ENCODE measurements at places on chromosomes 6 and 20. TPM values are rescaled to one million over a fixed set of nuclear protein-coding genes. Genes with fewer than 3 reads are reported as not detected.

- DNase-seq, result no peak
Measured at GRCh38 chr20:50089140-50089786, 23.7 kb downstream of the UBE2V1 start.

- no peak for DNase-seq
Measured at GRCh38 chr6:116136373-116136772, 10.4 kb upstream of the COL10A1 start.

GRCh38 chr6:116381000-116381399 is 10.3 kb downstream of the DSE start:
- no peak for DNase-seq

DNA sequence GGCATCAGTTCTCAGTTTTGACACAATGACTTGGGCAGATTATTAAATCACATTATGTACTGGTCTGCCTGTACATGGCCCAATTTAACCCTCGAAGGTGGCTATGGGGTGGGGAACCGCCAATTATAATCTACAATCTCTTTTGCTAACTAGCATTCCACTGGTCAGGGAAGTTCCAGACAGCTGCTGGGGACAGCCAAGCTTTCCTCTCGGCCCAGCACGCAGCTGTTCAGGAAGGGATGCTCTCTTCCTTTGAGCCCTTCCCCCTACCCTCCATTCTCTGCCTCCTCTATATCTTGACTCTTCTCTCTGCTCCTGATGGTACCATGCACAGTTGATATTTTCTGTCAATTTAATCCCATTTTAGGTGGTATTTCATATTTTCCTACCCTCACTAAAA is 233.5 kb upstream of the AGPAT4 start:
- DNase-seq, result no peak

DNA sequence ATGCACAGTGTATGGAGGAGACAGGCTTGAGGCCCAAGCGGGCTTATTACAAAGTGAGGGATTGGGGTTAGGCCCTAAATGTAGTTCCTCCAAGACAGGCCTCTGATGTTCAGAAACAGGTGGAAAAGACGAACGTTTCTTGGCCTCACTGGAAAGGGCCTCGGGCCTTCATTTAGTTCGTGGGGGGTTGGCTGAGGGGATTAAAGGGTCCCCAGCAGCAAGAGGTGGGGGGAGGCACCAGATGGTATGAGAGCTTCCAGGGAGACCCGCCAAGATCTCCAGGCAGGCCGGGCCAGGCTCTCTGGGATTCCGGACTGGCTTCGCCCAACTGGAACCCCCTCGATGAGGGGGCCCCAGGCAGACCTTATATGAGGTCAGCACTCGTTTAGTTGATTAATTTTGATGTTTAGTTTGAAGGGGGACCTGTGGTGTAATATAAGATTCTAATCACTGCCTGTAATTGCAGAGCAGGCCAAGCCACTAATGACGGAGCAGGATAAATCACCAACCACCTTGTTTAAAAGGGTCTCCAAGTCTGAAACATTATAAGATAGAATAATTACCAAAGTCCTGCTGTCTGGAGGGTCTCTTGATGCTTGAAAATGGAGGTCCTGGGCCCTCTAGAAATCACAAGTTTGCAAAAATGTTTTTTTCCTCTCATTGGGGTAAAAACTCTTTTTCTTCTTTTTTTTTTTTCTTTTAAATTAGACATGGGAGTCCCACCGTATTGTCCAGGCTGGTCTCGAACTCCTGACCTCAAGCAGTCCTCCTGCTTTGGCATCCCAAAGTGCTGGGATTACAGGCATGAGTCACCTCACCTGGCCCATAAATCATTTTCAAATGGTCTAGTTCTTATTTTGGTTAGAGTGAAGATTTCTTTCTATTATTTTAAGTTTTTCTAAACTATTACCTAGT is 2.2 kb downstream of the HMGA1 start:
- DNase-seq, result peak; percentile 60

The CALHM5 gene
- 1.3 TPM for total RNA-seq

- DNase-seq, result no peak
Measured at GRCh38 chr6:132063204-132063603, 112.0 kb upstream of the CCN2 start.

GRCh38 chr6:92538275-92538674 is 881.1 kb downstream of the EPHA7 start:
- peak; percentile 10 for DNase-seq

DNA sequence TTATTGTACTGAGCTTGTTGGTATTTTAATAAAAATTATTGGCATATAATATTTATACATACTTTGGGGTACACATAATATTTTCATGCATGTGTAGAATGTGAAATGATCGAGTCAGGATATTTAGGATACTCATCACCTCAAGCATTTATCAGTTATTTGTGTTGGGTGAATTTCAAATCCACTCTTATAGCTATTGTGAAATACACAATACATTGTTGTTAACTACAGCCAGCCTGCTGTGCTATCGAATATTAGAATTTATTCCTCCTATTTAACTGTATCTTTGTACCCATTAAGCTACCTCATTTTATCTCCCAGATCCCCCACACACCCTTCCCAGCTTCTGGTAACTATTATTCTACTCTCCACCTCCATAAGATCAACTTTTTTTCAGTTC is 14.6 kb upstream of the MICB start:
- no peak for DNase-seq

The TRIM10 gene
- 0.79 TPM for total RNA-seq

The BEND6 gene
- total RNA-seq, result 0.72 TPM

GRCh38 chr6:90039911-90040310 is 145.6 kb downstream of the GJA10 start:
- no peak for DNase-seq

The RNF182 gene
- total RNA-seq, result 3.9 TPM

DNA sequence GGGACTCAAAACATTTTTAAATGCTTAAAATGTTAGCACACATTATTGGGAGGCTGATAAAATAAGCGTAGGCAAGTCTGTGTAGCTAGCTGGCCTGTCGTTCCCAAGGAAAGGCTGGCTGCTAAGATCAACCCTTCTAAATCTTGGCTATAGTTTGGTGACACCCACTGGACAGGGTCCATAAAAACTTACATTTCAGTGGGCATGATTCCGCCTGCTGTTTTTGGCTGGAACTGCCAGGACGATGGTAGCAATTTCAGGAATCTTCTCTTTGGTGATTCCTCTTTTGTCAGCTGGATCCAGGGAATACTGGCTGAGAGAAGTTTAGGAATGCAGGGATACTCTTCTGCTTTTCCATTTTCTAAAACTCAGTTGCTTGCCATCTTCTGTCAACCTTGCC is 162.2 kb downstream of the NKAIN2 start:
- DNase-seq, result peak; percentile 31

DNA sequence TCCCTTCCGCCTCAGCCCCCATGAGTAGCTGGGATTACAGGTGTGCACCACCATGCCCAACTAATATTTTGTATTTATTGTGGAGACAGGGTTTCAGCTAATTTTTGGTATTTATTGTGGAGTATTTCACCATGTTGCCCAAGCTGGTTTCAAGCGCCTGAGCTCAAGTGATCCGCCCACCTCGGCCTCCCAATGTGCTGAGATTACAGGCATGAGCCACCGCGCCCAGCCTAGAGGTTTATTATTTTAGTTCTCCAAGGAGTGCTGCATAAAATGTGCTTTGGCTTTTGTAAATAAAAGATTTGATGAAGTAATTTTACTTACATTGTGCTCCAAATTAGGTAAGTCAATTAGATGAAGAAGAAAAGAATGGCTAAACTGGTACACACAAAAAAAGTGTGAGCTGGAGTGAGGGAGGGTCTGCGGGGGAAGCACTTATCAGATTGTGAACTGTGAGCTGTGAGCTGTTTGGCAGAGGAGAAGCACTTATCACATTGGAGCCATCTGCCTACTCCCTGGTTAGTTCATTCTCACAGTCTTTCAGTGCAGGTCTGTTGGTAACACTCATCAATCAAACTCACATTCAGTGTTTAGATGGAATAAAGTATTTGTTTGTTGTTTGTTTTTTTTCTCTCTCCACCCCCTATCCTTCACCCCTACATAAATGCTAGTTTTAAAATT is 398.0 kb downstream of the EPHA7 start:
- no peak for DNase-seq

DNA sequence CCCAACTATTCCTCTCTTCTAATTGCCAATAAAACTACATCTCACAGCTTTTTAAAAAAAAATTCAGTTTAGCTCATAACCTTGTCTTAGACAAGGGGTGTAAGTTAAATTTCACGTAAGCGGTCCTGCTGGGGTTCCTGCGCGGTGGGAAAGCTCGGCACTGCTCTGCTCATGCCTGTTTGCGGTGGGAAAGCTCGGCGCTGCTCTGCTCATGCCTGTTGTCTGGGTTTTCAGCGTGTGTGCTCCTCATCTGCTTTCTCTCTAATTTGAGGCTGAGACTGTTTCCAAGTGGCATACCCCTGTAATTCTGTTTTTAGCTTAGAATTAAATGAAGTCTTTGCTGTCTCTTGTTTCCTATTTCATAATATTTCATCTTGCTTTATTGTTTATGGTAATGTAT is 18.6 kb downstream of the ARID1B start:
- DNase-seq, result peak; percentile 80

GRCh38 chr6:127641905-127642304 is 64.9 kb downstream of the C6orf58 start:
- no peak for DNase-seq

- DNase-seq, result no peak
Measured at GRCh38 chr6:113343940-113344339, 513.2 kb upstream of the MARCKS start.

The JAG1 gene
- total RNA-seq, result 132 TPM

All from kidney (tissue), 22 donors.